ENCODE measurements at places on chromosomes 7 and 10. TPM values are rescaled to one million over a fixed set of nuclear protein-coding genes. Genes with fewer than 3 reads are reported as not detected.

The ASCC1 gene
- total RNA-seq: 22.1 TPM

The SPDYE3 gene
- total RNA-seq: not detected

DNA sequence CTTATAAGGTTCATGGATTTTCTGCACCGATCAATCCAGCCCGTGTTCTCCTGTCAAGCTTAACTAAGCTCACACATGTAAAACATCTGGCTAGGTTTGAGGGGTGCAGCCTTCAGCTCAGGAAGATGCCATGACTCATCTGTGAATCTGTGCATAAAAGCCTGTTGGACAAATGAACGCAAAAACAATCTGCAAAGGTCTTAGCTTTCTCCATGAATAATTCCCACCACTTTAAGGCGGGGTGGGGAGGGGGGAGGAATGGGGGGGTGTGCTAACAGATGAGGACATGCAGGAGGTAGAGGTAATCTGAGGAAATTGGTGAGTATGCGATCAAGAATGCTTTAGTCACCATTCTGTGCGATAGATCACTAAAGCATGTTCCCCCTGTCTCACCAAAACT is 4.8 kb downstream of the DOCK4 start:
- H3K36me3 ChIP-seq: no peaks in the 10 kb centered on the region
- DNase-seq: no peak

DNA sequence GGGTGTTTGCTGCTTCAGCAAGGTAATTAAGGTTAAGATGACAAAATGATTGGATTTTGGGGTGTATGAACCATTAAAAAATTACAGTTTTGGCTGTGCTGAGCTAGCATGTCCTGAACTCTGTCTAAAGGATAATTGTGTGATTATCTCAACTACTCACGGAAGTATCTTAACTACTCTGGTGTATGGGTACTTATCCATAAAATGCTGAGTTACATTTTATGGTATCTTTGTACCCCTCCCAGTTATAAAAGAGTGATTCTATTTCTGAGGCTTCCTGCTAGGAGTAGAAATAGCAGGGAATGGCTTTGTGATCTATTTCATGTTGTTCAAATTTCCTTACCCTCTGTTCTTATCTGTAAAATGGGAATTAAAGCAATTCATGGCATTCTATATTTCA is 22.6 kb downstream of the CYP2C18 start:
- H3K36me3 ChIP-seq: no peaks in the 10 kb centered on the region
- no peaks in the 10 kb centered on the region for H3K27me3 ChIP-seq
- DNase-seq: no peak
- no peak overlapping the region for H3K27ac ChIP-seq
- H3K4me1 ChIP-seq: no peaks in the 10 kb centered on the region

DNA sequence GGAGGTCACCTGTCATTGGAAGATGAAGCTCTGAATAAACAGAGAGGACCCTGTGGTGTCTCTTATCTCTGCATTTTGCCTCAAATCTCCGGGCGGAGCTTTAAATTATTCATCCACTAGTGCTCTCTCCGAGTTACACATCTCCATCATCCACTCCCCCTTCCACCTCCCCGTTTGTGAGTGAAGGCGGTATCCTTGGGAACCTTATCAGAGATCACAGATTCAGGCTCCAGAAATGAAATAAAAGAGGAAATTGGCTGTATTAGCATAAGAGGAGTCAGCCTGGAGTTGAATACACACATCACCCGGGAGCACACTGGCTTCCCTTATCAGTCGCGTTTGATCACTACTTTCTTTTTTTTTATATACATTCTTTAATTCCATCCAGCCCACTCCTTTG is 1184.8 kb downstream of the GATA3 start:
- no peaks in the 10 kb centered on the region for H3K36me3 ChIP-seq
- no peak overlapping the region for H3K27ac ChIP-seq
- no peaks in the 10 kb centered on the region for H3K4me1 ChIP-seq
- DNase-seq: no peak
- H3K27me3 ChIP-seq: no peaks in the 10 kb centered on the region
- H3K4me3 ChIP-seq: no peak overlapping the region
